ENCODE measurements at places on chromosomes 7 and 10. TPM values are rescaled to one million over a fixed set of nuclear protein-coding genes. Genes with fewer than 3 reads are reported as not detected.

DNA sequence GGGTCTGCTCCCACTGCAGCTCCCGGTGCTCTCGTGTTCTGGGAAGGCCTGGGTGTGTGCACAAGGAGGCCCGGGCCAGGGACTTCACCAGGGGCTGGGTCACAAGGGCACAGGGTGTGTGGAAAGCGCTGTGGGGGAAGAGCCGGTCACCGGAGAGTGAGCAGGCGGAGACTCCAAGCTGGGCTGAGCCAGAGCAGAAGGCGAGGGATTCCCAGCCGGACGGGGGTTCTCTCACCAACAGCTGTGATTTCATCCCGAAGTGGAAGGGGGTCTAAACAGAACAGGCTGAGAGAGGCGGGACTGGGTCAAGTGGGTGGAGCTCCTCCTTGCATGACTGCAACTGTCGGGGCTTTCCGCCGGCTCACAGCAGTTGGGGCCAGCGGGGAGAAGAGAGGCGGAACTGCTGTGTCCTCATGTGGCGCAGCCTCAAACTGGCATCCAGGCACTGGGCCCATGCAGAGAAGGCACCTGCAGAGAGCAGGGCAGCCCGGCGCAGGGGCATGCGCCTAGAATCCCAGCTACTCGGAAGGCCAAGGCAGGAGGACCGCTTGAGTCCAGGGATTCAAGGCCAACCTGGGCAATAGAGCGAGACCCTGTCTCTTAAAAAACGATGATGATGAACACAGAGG is 7.6 kb upstream of the ORAI2 start:
- peak overlapping the region; percentile 72 for H3K4me3 ChIP-seq
- peak overlapping the region; percentile 100 for H3K27ac ChIP-seq
- H3K4me1 ChIP-seq, result peaks cover 60% of the 10 kb centered on the region
- peak; percentile 91 for DNase-seq

DNA sequence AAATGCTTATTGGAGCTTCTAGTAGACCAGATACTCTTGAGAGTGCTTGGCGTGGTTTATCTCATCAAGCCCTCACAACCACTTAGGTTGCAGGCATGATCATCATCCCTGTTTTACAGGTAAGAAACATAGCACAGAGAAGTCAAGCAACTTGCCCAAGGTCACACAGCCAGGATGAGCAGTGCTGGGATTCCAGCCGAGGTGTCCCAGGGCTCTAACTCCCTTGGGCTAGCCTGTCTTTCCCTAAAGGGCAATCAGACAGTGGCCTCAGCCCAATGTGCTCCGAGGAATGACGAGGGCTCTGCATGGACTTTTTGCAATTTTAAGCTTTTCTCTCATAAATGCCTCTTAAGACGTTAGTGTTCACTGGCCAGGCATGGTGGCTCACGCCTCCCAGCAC is 39.9 kb upstream of the SPDYE3 start:
- H3K27me3 ChIP-seq, result no peaks in the 10 kb centered on the region
- H3K27ac ChIP-seq, result no peak overlapping the region
- H3K4me3 ChIP-seq, result no peak overlapping the region
- no peak for DNase-seq
- H3K4me1 ChIP-seq, result peaks cover 10% of the 10 kb centered on the region

DNA sequence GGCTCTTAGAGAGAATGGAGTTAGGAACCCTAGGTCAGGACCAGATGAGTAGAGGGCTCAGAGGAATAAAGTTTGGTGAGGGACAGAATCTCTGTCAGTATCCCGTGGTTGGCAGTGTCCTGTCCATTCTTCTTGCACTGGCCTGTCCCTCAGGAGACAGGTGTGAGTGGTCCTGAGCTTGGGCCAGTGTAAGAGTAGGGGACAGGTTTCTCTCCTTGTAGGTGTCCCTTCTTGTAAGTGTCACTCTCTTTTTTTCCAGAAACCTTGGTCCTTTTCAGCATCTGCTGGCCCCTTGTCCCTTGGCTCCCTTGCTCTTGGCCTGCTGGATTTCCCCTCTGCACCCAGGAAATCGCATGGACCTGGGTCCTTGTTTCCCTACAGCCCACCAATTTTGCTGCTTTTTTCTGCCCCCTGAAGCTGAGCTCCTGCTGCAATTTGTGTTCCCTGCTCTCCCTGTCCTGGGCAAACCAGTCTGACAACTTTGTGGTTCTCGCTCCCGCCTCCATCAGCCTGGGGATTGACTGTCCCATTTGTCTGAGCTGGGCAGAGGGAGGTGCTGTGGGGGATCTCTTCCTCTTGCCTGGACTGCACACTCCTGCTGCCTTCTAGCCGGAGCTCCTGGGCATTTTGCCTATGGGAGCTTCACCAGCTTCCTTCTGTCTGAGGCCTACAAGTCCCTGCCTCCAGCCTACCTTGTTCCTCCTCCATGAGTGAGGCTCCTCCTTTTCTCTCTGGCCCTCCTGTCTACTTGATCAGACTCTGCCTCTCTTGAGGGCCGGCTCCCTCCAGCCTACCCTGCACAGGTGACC is 6.5 kb downstream of the TSPAN14 start:
- DNase-seq, result no peak
- no peaks in the 10 kb centered on the region for H3K27me3 ChIP-seq
- H3K4me3 ChIP-seq, result peak overlapping the region; percentile 99
- peaks cover 22% of the 10 kb centered on the region for H3K36me3 ChIP-seq
- H3K4me1 ChIP-seq, result peaks cover 96% of the 10 kb centered on the region
- H3K27ac ChIP-seq, result peak overlapping the region; percentile 98

- H3K36me3 ChIP-seq, result no peaks in the 10 kb centered on the region
- H3K27me3 ChIP-seq, result no peaks in the 10 kb centered on the region
- H3K27ac ChIP-seq, result peak overlapping the region; percentile 85
- H3K4me3 ChIP-seq, result no peak overlapping the region
- peak; percentile 37 for DNase-seq
Observed at GRCh38 chr10:119183664-119184412, 5.2 kb upstream of the PRDX3 start.

- H3K27me3 ChIP-seq, result no peaks in the 10 kb centered on the region
- H3K36me3 ChIP-seq, result no peaks in the 10 kb centered on the region
- H3K4me3 ChIP-seq, result no peak overlapping the region
Observed at GRCh38 chr7:40945788-40946187, 757.1 kb downstream of the INHBA start.

DNA sequence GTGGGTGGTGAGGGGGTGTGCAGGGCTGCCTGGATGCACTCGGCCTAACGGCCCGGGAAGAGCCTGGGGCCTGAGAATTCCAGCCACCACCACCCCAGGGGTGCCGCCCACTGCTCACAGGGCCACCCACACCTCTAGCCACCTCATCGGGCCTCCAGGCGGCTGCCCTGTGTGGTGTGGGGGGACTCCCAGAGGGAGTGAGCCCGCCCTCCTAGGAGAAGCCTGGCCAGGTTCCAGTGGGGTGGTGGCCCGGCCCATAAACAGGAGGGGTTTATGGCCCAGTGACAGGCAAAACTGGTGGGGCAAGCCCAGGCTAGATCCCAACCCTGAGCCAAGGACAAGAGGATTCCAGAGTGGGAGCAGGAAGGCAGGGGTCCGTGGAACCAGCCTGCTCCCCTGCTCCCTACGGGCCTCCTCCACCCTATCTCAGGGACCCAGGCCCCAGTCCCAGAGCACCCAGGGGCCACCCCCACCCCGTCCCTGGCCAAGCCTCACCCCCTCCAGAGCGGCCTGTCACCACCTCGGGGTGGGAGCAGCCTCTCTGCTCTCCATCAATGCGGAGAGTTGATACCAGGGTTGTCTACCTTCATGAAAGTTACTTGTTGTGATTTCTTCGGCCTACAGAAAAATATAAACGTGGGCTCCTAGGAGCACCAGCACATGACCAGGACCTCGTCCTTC is 20.2 kb upstream of the PDGFA start:
- no peak for DNase-seq
- no peaks in the 10 kb centered on the region for H3K27me3 ChIP-seq
- peaks cover 5% of the 10 kb centered on the region for H3K4me1 ChIP-seq
- H3K36me3 ChIP-seq, result no peaks in the 10 kb centered on the region

GRCh38 chr10:121303287-121303890 is 294.9 kb downstream of the FGFR2 start:
- no peak overlapping the region for H3K27ac ChIP-seq
- H3K27me3 ChIP-seq, result peaks cover 2% of the 10 kb centered on the region
- H3K4me1 ChIP-seq, result no peaks in the 10 kb centered on the region
- DNase-seq, result no peak

DNA sequence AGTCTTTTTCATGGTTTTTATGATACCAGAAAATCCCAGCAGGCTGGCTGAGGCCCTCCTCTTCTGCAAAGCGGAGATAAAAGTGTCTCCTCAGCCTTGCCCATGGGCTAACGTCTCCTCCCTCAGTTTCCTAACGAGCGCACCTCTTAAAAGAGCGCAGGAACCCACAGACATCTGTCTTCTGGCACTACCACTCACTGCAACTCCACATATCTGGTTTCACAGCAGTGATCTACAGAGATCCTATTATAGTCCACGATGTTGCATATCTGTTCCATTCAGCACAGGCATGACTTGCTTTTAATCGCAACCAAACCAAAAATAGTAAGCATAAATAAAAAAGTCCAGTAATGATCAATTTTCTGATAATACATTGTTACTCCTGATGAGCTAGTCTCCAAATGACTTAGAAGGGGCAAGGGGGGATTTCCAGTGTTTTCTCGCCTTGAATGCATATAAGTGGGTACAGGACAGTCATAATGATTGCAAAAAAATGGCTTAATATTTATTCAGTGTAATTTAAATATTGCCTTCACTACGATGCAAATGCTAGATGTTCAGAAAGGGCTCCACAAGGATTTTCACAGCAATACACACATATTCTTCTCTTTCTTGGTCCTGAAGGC is 20.9 kb downstream of the ANKRD22 start:
- peaks cover 7% of the 10 kb centered on the region for H3K36me3 ChIP-seq
- H3K4me3 ChIP-seq, result no peak overlapping the region
- H3K4me1 ChIP-seq, result peaks cover 58% of the 10 kb centered on the region
- H3K27ac ChIP-seq, result peak overlapping the region; percentile 28
- DNase-seq, result no peak

DNA sequence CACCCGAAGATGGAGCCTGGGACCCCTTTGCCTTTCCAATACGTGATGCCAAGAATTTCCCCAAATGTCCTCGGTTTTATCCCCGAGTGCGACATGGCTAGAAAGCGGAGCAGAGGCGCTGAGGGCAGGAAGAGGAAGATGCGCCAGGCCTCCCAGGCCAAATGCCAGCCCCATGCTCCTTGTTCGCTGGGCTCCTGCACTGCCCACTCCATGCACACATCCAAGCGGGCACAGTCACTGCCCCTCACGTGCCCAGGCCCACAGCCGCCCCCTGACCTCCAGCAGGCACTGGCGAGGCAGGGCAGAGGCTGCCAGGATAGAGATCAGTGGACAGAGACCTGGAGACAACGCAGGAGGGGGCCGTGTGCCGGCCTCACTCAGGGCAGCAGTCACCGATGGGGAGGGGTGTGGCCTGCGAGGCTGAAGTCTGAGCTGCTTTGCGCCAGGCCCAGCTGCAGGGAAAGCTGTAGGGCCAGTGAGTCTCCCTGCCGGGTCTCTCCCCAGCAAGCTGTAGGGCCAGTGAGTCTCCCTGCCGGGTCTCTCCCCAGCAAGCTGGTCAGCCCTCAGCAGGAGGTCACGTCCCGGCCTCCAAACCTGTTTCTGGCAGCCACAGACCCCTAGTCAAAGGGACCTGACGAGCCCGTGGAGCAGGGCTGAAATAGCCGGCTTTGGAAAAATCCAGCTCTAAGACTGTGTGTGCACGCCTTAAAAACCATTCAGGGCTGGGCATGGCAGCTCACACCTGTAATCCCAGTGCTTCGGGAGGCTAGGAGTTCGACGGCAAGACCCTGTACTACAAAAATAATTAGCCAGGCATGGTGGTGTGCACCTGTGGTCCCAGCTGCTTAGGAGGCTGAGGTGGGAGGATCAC is 100.6 kb upstream of the DIP2C start:
- peaks cover 7% of the 10 kb centered on the region for H3K27me3 ChIP-seq
- no peak overlapping the region for H3K27ac ChIP-seq
- H3K4me3 ChIP-seq, result no peak overlapping the region
- DNase-seq, result no peak

- no peaks in the 10 kb centered on the region for H3K27me3 ChIP-seq
- H3K4me1 ChIP-seq, result no peaks in the 10 kb centered on the region
- no peak for DNase-seq
Observed at GRCh38 chr7:120190566-120190965, 82.4 kb upstream of the KCND2 start.

The MACROH2A2 gene
- 3.6 TPM for total RNA-seq

The RAPGEF5 gene
- total RNA-seq, result 1.5 TPM

Measured in activated CD4-positive, alpha-beta T cell treated with anti-CD3 and anti-CD28 coated beads for 36 hours (primary cell).